ENCODE measurements at places on chromosomes 16 and 17. TPM values are rescaled to one million over a fixed set of nuclear protein-coding genes. Genes with fewer than 3 reads are reported as not detected.

MYH3 gene
- total RNA-seq: 5.6 TPM

GRAPL gene
- 23.7 TPM for total RNA-seq

ASB16 gene
- total RNA-seq: 0.11 TPM

EPN3 gene
- not detected for total RNA-seq

PPP1R27 gene
- not detected for total RNA-seq

DOC2A gene
- 0.14 TPM for total RNA-seq

HOXB4 gene
- total RNA-seq: 0.16 TPM

DNA sequence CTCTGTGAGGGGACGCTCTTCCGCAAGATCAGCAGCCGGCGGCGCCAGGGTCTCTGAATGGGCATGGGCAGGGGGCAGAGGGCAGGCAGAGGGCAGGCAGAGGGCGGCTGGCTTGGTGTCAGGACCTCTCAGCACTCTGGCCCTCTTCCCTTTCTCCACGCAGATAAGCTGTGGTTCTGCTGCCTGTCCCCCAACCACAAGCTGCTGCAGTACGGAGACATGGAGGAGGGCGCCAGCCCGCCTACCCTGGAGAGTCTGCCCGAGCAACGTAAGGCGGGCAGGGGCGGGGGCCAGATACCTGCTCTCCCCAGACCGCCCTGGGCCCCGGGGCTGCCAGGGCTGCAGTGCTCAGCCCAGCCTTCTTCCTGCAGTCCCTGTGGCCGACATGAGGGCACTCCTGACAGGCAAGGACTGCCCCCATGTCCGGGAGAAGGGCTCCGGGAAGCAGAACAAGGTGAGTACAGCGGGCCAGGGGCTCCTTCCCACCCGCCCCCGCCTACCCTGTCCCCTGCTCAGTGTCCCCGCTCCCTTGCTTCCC, 4.1 kb downstream of the ELMO3 start:
- no peak for DNase-seq

DNA sequence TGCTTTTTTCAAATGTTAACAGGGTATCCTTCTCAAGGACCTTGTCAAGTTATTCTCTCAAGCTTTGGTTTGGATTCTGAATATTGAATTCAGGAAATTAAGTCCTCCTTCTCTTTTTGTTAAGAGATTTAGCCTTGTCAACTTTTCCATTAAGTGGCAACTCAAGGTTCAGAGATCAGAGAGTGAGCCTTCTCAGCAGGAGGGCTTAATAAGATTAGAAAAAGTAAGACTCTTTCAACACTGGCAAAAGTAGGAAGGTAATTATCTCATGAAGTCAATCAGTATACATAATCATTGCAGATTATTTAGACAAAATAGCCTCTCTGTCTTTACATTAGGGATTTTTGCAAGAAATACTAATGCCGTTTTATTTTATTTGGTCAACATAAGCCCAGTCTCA, 330.7 kb downstream of the KIF2B start:
- no peak for DNase-seq

DNA sequence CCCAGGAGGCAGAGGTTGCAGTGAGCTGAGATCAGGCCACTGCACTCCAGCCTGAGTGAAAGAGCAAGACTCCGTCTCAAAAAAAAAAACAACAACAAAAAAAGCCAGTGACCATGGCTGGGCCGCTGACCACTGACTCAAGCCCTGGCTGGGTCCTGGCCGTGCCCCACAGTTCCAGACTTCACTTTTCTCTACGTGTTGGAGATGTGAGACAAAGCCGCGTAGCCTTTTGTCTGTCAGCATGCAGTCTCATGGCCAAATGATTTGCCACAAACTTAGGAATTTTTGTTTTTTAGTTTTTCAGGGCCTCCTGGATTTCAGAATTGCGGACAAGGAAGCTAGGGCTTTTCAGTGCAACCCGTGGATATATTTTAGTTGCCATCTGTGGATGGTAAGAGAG, 89.3 kb upstream of the CIBAR2 start:
- DNase-seq: no peak

DNA sequence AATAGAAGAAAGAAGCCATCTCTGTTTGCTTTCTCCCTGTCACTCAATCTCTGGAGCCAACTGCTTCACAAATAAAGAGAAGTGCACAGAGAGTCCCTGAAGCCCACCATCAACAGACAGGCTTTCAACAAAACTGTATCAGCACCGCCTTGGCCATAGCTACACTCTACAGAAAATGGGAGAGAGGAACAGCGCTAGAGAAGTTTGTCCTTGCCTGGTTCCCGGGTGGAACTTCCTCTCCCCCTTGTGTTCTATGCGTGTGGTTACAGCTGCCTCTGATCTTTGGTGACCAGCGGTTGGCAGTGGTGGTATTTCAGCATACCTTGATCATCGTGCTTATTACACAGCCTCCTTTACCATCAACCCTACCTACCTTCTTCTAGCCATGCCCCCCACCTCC, 91.4 kb upstream of the CCL2 start:
- DNase-seq: no peak

DNA sequence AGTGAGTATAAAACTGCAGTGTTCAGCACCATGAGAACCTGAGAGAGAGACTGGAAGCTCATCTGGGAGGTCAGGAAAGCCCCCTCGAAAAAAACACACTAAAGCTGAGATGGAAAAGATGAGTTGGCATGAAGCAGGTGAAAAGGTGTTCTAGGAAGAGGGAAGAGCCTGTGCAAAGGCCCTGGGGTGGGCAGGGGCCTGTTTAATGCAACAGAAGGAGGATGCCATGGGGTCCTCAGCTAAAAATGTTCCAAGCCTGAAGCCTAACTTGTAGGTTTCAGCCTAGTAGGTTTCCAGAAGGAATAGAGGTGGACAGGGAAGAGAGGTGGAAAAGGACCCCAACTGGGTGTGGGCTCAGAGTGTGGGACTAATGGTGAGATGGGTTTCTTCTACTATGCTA, 242.3 kb upstream of the ZFHX3 start:
- no peak for DNase-seq

DNA sequence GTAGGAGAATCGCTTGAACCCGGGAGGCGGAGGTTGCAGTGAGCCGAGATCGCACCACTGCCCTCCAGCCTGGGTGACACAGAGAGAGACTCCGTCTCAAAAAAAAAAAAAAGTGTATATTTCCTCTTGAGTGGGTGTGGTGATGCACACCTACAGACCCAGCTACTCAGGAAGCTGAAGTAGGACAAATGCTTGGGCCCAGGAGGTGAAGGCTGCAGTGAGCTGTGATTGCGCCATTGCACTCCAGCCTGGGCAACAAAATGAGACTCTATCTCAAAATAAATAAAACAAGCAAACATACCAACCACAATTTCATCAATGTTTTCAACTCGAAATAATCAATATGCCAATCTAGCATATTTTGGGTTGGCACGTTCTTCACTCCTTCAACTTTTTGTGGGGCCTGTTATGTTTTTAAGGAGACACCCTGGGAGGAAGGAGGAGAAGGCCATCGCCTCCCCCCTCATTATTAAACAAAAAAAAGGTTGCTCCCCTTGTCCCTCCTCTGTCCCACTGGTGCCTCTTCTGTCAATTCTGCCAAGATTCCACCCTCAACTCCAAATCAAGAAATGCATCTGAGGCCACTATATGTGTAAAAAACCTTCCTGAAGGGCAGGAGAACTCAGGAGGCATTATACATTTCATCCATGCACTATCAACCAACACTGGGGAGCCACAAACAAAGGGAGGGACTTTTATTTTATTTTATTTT, 52.4 kb upstream of the ATF7IP2 start:
- DNase-seq: no peak

GRCh38 chr16:83808573-83809014, 816 bp downstream of the HSBP1 start:
- DNase-seq: no peak

GRCh38 chr17:7020894-7021664, 1.8 kb upstream of the BCL6B start:
- DNase-seq: no peak

DNA sequence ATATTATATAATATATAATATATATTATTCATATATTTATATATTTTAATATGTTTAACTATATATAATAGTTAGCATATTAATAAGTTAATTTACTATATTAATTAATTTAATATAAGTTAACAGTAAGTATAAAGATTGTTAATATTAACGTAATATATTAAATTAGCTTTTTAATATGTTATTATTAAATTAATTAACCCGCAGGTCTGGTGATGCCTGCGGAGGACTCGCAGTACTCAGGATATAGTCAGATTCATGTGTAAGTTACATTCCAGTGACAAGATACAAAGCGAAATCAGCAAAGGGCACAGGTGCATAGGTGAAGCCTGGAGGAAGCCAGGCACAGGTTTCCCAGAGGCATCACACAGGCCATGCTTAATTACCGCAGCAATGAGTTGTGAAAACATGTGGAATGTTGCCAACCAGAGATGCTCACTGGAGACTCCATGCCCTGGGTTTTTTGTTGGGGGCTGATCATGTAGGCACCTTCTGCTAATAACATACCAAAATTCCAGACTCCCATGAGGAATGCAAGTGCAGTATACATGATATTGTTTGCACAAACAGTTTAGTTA, 130.4 kb upstream of the MPHOSPH6 start:
- no peak for DNase-seq

DNA sequence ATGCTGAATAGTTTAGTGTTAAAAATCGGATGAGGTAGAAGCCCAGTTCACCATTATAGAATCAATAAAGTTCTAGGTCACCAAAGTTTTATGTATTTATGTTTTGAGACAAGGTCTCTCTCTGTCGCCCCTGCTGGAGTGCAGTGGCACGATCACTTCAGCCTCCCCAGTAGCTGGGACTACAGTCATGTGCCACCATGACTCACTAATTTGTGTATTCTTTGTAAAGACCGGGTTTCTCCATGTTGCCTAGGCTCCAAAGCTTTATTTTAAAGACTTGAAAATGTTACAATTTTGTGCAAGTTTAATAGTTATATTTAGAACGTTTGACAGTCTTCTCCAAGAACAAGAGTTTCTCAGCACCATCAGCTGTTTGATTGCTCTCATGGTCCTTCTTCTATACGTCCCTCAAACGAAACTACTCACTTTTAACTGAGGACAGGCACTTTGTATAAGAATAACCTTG, 32.1 kb downstream of the NDE1 start:
- peak; percentile 36 for DNase-seq

GRCh38 chr17:72063262-72063661, 57.6 kb upstream of the SOX9 start:
- DNase-seq: no peak

GRCh38 chr16:54175552-54176375, 110.8 kb downstream of the IRX3 start:
- DNase-seq: no peak

DNA sequence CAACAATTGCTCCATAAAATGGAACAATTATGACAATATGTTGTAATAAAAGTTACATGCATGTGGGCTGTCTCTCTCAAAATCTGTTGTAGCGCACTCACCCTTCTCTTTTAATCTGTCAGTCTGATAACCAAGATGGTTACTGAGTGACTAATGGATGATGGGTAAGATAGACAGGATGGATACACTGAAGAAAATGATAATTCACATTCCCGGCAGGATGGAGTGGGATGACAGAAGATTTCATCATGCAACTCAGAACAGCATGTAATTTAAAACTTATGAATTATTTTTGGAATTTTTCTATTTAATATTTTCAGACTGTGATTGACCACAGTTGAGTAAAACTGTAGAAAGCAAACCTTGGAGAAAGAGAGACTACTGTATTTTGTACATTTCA, 30.5 kb downstream of the CDH13 start:
- no peak for DNase-seq

GRCh38 chr16:75058806-75059205, 57.8 kb downstream of the LDHD start:
- no peak for DNase-seq

DNA sequence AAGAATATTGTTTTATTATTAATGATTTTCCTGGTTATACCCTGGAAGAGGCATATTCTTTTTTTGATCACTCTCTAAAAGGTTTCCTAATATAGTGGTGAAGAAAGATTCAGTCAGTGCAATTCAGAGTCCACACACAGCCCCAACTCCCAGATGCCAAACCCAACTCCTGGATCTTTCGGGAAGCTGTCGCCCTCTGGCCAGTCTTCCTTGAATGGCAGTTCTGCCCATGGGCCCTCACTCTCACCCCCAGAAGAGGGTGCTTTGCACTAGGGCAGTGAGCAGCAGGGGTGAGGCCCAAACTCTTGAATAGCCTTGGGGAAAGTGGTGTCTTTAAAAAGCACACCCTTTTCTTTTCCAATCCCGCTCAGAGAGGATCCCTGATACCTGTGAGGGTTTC, 11.0 kb downstream of the KRT32 start:
- no peak for DNase-seq

- DNase-seq: no peak
Measured at GRCh38 chr17:58388302-58389190, 28.8 kb downstream of the RNF43 start.

GRCh38 chr16:23114131-23114904, 34.9 kb downstream of the USP31 start:
- DNase-seq: no peak

- no peak for DNase-seq
Measured at GRCh38 chr16:26231647-26232046, 539.9 kb downstream of the HS3ST4 start.

GRCh38 chr16:87581857-87582215, 20.5 kb upstream of the JPH3 start:
- DNase-seq: no peak

DNA sequence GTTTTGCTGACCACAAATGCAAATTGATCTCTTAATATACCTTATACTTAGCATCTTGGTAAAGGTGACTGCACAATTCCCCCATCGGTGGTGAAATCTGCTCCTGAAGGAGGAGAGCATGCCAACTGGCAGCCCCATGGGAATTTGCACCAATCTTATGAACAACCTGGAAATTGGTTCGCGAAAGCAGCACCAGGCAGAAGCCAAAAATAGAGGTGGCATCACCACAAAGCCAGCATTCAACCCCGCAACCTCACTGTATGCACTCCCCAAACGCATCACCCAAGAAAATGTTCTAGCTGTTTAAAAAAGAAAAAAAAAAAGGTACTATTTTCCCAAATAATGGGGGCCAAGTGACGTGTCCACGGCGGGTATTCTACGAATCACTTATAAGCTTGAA, 213.4 kb downstream of the ZFHX3 start:
- no peak for DNase-seq

- DNase-seq: no peak
Measured at GRCh38 chr16:74079232-74079586, 217.4 kb upstream of the PSMD7 start.
